Memory B cell (primary cell): ENCODE measurements at places on chromosomes 4 and X.

- DNase-seq = no peak
These were observed 73.9 kb downstream of the FAT4 start for GRCh38 chr4:125388613-125389012.

DNA sequence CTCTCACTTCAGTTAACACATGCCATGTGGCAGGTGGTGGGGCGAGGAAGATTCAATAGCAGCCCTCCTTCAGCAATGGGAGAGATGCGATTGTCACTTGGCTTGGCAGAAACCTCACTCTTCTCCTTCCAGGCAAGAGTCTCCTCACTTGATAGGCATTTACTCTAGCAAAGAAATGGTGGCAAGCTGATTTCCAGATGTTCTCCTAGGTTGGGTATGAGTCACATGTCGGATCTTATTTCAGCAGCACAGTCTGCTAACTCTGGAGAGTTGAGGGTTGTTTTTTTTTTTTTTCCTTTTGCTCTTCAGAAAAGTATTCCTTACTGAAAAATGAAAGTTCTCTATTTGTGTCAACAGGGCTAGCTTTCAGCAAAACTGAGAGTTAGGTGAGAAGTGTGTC lies 119.5 kb upstream of the CHRDL1 start:
- no peak for DNase-seq

- DNase-seq = no peak
These were observed 824.5 kb downstream of the STIM2 start for GRCh38 chr4:27685091-27685490.

DNA sequence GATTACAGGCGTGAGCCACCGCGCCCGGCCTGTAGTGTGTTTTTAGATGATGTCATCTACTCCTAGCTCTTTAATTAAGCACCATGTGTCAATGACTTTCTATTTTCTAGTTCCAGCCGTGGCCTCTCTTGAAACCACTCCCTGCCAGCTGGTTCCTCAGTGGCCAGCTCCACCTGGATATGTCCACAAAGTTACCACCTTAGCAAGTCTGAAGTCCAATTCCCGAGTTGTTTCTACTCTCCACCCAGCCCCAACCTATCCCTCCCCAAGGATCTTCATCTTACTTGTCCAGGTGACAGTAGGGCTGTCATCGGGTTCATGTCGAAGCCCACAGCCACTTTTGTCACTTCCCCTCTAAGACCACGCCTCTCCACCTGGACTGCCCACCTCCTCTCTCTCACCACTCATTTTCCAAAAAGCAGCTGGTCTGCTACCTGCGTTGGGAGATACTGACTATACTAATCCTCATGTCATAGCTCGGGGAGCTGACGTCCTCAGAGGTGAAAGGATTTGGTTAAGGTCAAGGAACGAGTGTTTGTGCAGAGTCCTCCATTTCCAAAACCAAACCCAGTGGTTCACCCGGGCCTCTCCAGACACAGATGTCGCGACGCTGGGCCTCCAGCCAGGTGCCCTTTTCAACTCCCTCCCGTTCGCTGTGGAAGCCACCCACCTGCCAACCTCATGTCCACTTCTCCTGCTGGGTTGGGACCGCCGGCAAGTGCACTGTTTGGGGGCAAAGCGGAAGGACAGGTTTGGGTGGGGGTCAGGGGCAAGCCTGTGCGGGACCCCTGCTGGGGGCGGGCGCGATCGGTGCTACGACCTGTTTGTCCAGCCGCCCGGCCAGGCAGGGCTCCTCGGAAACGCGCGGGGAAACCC lies 704 bp downstream of the FAM3A start:
- DNase-seq = no peak

- DNase-seq = no peak
These were observed 41.0 kb upstream of the UCP1 start for GRCh38 chr4:140609548-140610425.

DNA sequence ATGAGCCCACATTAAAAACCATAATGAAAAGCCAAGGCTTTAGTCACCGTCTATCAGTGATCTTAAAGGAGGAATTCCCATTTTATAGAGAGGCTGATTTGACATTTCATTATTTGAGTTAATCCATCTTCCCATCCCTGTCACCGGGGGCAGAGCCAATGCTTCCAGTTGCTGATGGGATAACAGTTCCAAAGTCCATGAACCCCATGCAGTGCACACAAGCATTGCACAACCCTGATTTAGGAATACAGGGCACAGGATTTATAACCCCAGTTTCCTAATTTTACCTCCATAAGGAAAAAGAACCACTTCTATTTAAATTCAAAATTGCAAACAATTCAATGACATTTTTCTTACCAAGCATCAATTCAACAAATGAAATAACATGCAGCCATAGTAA lies 36.5 kb downstream of the MAOB start:
- DNase-seq = no peak
